NCI-H2171 (cell line): ENCODE measurements at places on chromosomes 2 and 18.

DNA sequence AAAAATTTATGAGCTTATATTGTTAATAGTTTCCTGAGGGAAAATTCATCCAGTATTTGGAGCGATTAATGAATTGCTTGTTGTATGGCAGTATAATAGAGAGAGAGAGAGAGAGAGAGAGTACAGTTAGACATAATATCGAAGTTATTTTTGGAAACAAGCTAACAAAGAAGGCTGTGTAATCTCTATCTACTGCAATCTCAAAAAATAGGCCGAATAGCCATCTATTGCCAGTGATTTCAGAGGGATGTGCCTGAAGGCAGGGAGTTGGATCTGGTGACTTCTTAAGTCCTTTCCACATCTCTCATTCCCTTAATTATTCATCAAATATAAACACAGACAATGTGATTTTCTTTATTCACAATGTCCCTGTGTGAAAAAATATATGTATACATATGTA lies 433.1 kb upstream of the RAB12 start:
- no peak for DNase-seq

DNA sequence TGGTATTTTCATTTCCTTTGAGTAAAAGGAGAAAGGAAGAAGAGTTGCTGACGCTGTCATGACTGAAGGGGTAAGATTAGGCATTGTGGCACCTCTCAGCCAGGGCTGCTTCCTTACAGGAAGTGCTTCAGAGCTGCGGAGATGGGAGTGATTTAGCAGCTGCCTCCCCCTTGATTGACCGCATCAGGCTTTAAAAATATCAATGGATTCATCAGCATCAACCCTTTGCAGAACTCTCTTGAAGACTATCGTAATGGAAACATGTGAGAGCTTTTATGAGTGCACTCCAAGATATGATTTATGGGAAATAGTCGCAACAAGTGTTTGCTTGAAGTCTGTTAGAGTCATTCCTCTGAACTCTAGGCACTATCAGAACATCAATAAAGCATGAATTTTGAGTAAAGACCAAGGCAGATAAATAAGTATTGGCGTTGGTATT lies 141.1 kb downstream of the CSRNP3 start:
- DNase-seq = no peak

DNA sequence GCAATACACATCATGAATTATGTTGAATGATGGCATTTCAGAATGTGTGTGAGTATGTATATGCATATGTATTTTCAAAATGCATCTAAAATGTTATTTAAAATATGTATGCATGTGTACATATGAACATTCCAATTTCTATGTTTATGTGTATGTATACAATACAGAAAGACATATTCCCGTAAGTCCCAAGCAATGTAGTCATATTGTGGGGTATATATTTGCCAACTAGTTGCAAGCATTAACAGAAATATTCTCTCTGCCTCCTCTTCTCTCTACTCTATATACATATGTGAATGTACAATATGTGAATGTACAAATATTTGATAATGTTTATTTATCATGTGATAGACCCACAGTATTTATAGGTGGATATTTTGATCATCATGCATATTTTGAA lies 345.8 kb upstream of the ZEB2 start:
- DNase-seq = no peak

- no peak for DNase-seq
Observed at GRCh38 chr2:168470320-168471162, 14.5 kb downstream of the CERS6 start.

DNA sequence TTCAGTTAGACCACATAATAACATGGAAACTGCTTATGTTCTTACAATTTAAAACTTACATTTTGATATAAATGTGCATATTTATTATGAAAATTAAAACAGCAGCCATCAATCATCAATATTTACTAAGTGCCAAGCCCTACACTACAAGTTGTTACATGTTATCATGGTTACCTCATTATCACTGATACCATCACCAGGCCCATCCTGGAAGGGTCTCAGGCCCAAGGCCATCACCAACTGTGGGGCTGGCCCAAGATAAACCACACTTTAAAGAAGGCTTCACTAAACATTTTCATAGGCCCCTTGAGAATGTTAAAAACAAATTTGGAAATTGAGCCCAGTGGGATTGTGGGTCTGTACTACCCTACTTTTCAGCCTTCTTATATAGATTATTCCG lies 6.4 kb downstream of the ITSN2 start:
- DNase-seq = no peak

DNA sequence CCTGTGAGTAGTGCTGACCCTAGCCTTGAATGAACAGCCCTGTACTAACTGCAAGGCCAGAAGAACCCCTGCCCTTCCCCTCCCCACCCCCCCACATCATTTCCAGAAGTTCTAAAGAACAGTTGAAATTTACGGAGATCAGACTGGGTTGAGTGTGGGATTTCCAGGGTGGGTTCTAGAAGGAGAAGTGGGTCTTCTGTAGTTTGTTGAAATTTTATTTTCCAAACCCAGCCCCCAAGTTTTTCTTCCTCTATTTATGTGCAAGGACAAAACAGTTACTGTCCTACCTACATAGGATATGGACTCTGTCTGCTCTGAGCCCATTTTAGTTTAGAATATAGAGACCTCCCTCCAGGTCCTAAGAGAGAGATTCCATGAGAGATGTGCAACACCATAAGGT lies 26.3 kb upstream of the CASP10 start:
- no peak for DNase-seq

DNA sequence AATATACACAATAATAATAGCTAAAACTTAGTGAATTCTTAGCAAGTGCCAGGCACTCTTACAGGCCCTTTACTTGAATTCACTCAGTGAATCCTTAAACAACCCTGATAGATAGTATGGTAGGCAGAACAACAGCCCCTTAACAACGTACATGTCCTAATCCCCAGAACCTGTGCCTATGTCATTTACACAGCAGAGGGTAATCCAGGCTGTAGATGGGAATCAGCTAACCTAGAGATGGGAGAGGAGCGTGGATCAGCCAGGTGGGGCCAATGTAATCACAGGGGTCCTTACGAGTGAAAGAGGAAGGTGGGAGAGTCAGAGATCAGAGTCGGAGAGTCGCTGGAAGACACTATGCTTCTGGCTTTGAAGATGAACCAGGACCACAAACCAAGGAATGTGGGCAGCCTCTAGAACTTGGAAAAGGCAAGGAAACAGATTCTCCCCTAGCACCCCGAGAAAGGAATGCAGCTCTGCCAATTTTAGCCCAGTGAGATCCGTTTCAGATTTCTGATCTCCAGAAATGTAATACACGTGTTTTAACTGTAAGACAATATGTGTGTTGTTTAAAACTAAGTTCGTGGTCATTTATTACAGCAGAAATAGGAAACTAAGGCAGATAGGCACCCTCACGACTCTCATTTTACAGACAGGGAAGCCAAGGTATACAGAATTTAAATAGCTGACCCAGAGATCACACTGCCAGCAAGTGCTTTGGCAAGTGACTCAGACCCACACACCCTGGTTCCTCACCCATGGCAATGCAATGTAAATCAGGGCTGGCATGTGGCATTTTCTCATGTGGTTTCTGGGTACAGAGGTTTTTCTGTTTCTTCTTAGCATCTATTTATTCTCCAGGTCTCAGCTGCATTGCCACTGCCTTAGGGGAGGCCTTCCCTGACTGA lies 68.9 kb downstream of the DOCK10 start:
- no peak for DNase-seq

GRCh38 chr18:79780547-79780946 lies 17.2 kb upstream of the KCNG2 start:
- DNase-seq = no peak

GRCh38 chr2:98583816-98584618 lies 24.3 kb downstream of the COA5 start:
- no peak for DNase-seq

DNA sequence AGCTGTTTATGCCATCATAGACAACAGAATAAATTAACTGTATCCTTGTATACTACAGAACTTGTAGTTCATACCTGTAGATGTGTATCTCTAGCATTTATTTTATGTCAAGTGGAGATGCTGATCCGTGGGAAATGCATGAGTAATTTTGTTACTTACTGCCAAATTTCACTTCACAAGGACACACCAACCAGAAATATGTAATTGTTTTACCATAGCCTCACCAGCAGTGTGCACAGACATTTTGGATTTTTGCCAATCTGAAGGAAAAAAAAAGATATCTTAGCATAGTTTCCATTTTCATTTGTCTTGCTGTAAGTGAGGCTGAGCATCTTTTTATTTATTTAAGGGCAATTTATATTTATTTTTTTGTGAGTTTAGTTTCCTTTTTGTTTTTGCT lies 265.1 kb upstream of the OSR1 start:
- peak; percentile 19 for DNase-seq

GRCh38 chr2:1746174-1747064 lies 2.1 kb upstream of the PXDN start:
- no peak for DNase-seq

DNA sequence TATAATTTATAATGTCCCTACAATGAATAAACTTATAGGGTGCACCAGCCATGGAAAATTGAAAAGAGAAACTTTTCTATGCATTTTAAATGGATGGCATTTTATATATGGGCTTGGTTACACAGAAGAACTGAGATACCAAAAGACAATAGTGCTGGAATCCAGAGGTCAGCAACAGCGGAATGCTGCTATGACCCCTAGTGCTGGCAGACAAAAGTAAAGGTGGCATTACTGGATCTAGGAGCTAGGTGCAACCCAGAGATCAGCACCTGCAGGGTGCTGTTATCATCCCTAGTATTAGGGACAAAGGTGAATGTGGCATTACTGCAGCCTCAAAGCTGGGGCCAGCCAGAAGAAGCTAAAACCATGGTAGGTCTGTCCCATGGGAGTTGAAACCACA lies 392.7 kb upstream of the ST6GAL2 start:
- no peak for DNase-seq

DNA sequence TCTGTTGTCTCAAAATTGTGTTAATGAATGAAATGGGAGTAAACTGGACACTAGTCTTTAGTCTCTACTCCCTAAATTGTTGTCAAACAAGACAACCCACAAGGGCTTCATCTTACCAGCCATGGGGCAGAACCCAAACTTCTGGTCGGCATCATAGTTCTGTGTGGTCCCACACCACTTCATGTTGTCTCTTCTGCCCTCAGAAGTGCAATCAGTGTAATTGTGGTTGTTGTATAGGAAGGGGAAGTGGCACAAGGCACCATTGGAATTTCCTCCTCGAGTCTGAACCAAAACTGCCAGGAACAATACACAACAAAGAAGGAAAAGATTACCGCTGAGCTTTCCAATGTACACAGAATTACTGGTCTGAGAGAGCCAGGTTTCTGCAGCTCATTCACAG lies 12.6 kb downstream of the FN1 start:
- DNase-seq = no peak

- DNase-seq = no peak
Observed at GRCh38 chr18:8657050-8657820, 48.0 kb downstream of the RAB12 start.

DNA sequence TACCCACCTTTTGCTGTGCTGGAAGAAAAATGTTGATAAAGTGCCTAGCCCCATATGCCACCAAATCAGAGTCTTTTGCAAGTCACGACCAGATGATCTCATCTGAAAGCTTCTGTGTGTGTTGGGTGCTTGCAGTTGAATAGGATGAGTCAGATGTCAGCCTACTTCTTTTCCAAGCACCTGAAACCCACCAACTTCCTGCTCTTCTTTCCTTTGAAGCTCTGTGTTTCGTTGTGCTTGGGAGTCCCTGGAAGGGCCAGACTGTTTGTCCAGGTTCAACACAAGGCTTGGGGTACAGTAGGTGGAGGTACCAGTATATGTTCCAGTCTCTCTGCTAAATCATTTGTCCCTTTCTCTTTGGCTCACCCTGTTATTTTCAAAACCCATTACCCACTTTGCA lies 36.8 kb upstream of the LCLAT1 start:
- no peak for DNase-seq

DNA sequence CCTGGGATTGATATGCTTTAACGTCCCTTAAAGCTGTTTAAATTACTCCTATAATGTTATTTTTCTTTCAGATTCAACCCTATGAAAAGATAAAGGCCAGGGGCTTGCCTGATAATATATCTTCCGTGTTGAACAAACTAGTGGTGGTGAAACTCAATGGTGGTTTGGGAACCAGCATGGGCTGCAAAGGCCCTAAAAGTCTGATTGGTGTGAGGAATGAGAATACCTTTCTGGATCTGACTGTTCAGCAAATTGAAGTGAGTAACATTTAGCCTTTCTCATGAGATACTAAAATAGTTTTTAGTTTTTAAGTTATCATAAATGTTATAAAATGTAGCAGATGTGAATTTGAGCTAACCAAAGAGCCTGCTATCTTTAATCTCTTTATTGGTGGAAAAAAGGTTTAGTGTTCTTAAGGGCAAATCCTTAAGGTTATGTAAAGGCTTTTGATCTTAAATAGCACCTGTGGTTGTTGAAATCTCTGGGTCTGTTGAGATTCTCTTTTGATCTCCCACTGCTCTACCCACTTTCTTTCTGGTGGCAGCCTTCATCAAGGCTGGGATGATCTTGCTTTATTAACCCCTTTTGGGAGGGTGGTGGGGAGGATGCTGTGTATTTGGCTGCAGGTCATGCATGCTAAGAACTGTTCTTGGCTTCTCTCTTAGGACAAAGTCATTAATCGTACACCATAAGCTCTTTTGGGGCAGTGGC lies 40.9 kb downstream of the UGP2 start:
- DNase-seq = no peak

GRCh38 chr2:54274781-54275242 lies 18.8 kb upstream of the TSPYL6 start:
- DNase-seq = no peak

- DNase-seq = no peak
Observed at GRCh38 chr18:47992976-47993375, 62.5 kb upstream of the SMAD2 start.

DNA sequence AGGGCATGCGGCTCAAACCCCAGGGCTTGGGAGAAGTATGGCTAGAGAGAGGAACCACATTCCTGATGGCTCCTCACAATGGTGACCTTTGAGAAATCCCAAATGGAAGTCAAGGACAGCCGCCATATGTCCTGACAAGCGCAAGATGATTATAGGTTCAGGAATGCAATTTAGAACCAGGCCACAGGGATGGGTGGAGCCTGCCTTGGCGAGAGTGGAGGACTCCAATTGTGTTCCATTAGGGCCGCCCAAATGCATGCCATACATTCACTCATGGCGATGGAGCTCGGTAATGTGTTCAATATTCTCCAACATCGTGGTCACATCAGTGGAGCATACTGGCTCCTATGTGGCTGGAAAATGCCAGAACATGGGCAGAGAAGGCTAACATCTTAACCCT lies 662.9 kb upstream of the ID2 start:
- DNase-seq = no peak

GRCh38 chr2:185780890-185781289 lies 42.3 kb downstream of the FSIP2 start:
- DNase-seq = peak; percentile 3

DNA sequence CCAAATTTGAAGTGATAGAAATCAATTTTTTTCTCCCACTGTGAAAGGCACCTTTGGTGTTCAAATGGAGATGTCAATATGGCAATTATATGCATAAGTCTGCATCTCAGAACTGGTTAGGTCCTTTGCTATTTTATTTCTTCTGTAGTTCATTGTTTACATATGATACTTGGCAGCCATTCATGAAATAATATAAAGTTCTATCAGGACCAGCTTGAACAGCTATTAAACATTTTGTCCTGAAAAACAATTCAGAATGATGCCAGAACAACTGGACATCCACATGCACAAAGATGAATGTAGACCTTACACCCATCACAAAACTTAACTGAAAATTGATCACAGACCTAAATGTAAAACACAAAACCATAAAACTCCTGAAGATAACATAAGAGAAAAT lies 41.8 kb upstream of the ARHGAP28 start:
- no peak for DNase-seq

GRCh38 chr18:45100321-45101105 lies 419.8 kb downstream of the SETBP1 start:
- no peak for DNase-seq
